Fibroblast of lung (primary cell): ENCODE measurements at places on chromosomes 3 and 15.
A peak's percentile ranks its signal among the peaks of the same experiment; 100 is the strongest.

- peak; percentile 83 for DNase-seq
These were observed 11.4 kb upstream of the SLC6A6 start for GRCh38 chr3:14391033-14391432.

DNA sequence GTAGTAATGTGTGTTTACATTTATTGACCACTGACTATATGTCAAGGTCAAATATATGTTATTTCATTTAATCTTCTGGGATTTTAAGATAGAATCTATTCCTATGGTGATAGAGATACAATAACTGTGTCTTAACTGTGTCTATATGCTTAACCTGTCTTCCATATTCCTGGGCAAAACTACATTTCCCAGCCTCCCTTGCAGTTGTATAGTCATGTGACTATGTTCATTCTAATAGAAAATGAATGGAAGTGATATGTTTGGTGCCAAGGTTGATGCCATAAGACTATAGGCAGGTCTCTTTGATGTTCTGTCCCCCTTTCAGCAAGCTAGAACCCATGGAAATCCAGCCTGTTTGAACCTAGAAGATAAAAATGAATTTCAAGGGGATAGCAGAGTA lies 258.8 kb upstream of the PDZRN3 start:
- no peak for DNase-seq

GRCh38 chr3:43061101-43061895 lies 44.6 kb downstream of the POMGNT2 start:
- no peak for DNase-seq

DNA sequence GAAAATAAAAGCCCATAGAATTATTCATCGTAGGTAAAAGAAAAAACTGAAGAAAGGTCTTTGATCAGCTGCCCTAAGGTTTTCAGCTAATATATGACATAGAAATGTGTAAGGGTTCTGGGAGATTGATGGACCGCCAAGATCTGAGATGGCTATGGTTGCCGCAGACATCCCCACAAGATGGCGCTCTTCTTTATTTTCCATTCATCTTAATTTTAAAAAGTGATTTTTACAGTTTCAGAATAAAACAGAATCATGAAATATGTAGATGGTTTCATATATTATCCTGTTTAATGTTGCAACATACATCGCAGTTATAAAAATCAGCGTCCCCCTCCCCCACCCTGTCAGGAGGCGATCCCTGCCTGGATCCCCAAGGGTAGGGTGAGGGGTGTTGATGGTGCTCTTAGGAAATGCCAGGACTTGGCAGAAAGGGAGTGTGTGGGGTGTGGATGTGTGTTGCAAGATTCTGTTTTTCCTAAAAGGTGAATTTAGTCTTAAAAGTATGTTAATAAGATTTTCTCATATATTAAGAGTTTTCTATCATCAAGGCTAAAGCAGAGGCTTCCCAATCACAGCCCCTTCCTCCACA lies 68.8 kb downstream of the ANXA2 start:
- DNase-seq = no peak

DNA sequence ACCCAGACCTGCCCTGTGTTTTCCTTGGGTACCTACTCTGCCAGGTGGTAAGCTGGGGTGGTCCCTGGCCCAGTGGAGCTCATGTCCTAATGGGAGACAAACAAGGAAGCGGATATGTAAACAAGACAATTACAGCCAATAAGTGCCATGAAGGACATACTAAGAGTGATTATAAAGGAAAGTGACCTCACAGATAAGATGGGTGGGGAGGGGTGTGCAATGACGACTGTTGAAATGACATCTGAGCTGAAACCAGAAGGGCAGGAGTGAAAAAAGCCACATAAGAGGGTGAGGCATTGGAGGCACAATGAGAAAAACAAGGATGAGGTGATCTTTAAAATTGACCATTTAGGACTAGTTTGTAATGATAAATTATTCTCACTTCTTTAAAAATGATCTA lies 336.2 kb upstream of the IL12A start:
- no peak for DNase-seq

DNA sequence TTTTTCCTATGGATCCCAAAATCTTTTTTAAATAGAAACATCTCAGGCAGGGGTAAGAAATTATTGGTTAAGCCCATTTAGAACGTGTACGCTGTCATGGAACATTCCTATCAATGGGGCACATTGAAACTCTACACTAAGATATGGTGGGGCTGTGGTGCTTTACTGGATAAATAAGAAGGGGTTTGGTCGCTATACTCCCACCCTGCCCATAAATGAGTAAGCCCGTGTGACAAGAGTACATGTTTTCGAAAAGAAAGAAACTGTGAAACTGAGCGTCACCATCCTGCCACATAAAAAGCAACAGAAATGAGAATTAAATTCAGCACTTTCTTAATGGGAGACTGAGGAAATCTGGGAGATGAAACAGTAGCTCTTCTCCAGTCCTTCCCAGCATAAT lies 929.7 kb upstream of the CFAP20DC start:
- no peak for DNase-seq

- no peak for DNase-seq
These were observed 334 bp upstream of the IGSF11 start for GRCh38 chr3:119035014-119035346.

DNA sequence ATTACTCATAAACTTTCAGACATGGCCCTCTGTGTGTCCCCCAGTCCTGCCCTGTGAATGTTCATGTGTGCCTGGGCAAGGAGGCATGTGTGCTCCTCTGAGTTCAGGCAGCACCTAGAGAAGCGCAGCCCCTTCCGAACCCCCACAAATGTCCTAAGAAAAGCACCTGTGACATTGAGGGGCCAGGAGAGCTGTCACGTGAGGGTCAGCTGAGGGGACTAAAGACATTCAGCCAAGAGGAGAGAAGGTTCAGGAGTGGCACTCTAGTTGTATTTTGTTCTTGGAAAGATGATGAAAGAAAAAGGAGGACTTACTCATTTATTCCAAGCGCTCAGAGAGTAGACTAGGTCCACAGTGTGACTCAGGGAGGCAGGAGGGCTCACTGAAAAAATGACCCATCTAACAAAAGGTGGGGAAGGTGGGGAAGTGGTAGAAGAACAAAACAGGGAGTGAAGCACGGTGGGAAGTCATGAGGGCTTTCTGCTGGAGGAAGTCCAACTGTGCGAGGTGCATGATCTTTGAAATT lies 28.1 kb upstream of the ELP6 start:
- peak; percentile 7 for DNase-seq

GRCh38 chr15:36601497-36601932 lies 22.1 kb downstream of the CDIN1 start:
- peak; percentile 97 for DNase-seq

DNA sequence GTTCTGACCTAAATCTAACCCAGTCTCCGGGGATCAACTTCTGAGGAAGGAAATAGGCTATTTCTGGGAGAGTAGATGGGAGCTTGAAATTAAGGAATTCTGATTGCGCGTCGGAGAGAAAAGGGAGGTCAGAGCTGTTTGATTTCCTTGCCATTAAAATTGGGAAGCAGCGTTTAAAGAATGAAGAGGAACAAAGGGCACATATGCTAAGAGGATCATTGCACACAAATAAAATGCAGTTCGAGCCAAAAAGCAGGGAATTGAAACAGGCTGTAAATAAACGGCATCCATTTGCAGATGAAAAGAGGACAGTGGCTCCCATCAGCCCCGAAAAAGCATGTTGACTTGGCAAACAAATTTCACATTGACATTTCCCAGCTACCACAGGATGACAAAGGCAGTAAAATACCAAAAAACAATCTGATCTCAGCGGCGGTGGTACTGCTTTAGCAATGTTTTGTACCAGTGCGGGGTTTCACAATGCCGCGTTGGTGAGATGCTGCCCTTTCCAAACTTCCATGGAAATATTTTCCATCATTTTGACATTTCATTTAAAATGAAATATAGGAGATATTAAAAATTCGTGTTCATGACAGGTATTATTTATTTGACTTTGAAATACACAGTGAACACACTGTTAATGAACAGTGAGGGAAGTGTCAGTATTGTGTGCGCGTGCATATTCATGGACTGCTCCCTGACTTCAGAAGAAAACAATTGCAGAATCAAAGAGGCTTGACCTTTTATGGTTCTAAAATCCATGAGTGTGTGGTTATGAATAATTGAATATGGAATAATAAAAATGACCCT lies 108.8 kb downstream of the SQOR start:
- no peak for DNase-seq

DNA sequence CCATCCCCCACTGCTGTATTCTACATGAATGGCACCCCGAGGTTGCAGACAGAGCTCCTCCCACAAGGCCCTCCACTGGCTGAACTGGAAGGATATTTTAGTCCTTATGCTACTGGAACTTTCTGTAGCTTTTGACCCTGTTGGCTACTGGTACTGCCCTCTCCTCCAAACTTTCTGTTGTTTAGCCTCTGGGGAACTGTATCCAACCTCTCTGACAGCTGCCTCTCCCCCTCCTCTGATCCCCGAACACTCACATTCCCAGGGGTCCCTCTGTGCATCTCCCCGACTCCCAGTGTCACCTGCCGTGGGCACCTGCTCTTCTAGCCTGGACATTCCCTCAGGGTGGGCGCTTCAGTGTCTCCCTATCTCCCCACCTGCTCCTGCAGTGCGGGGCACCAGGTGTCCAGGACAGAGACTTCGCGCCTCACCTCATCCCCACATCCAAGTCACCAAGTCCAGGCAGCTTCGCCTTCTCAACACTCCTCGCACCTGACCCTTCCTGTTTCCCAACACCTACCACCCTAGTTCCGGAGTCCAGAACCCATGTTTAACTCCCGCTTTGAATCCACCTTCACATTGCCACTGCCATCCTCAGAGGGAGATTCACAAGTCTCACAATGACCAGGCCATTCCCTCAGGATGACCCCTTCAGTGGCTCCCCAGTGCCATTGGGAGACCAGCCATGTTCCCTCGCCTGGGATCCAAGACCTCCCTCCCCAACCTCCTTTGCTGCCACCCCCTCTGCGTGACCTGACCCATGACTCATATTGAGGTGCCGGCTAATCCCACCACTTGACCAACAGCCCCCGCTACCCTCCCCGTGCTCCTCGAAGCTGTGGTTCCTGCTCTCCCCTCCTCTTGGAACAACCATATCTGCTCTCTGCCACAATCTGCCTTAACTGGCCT lies 34.2 kb downstream of the BDH1 start:
- no peak for DNase-seq

DNA sequence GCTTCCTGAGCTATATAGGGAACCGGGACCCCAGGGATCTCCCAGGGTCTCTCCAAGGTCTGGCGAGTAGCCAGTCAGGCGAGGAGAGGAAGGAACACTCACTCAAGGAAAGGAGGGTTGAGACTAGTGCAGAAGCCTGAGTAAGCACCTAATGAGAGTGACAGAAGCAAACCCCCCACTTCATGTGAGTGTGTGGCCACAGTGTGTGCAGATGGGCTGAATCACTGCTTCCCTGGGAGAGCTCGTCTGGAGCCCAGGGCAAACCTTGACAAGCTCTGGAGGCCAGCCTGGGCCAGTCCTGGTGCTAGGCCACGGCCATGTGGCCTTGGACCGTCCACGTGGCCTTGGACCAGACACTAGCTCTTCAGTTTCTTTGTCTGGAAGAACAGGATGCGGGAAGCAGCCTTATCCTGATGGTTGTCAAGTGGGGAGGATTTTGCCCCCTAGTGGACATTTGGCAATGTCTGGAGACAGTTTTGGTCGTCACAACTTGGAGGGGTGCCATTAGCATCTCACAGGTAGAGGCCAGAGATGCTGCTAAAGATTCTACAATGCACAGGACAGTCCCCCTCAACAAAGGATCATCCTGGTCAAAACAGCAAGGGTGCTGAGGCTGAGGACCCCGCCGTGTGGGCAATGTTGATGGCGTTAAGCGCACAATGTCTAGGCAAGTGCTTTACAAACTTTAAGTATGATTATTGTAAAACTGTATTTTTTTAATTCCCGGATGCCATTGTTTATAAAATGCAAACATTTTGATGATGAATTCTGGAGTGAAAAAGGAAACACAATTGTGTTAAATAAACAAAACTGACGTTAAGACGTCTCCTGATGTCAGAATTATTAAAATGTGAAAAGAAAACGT lies 34.8 kb upstream of the CTSH start:
- DNase-seq = peak; percentile 76

DNA sequence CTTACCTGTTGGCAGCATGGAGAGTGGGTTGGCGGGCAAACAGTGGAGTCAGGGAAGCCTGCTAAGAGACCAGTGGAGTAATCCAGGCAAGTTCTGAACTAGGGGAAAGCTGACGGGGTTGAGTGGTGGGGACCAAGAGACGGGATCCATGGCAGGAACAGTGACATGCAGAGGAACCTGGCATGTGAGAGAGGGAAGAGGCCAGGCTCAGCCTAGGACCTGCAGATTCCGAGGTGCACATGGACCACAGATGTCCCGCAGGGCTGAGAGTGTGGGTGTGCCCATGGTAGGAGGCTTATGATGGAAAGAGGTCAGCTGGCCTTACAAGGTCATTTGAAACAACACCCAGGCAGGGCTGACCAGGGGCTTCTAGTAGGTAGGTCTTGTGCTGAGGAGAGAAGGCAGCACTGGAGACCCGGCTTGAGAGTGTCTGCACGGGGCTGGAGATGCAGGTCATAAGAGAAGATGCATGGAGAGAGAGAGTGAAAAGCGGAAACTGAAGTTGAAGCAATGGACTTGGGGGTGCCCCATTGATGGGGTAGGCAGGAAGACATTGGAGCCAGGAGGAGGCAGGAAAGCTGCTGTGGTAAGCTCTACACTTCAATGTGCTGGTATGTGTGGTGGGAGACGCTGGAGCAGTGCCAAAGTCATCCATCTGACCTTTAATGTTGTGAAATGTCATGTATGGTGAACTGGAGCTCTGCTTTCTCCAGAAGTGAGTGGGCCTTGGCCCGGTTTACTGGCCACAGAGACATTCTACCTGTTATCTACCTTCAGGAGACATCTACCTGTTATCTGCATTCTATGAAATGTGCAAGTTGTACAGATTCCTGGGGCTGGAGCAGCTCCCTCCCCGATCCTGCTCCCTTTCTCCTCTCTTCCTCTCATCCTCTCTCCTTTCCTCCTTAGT lies 4.6 kb downstream of the SPSB4 start:
- no peak for DNase-seq

DNA sequence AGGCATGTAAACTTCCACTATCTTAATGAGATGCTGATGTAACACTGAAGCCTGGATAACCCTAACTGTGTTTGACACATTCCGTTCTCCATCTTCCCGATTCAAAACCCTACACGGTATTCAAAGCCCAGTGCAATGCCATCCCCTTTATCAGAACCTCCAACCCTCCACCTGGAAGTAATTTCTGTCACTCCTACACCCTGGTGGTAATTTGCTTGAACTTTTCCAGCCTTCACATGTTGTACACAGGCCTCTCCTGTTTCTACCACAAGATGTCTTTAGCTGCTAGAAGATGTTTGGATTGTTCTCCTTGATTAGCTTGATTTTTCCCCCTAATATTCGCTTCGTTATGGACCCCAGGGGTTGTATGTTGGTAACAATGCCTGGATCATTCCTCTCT lies 208.9 kb downstream of the CHST2 start:
- DNase-seq = no peak

GRCh38 chr15:100740138-100740537 lies 137.7 kb downstream of the ASB7 start:
- DNase-seq = no peak

- no peak for DNase-seq
These were observed 216.0 kb downstream of the SNRPN start for GRCh38 chr15:25170781-25171110.

DNA sequence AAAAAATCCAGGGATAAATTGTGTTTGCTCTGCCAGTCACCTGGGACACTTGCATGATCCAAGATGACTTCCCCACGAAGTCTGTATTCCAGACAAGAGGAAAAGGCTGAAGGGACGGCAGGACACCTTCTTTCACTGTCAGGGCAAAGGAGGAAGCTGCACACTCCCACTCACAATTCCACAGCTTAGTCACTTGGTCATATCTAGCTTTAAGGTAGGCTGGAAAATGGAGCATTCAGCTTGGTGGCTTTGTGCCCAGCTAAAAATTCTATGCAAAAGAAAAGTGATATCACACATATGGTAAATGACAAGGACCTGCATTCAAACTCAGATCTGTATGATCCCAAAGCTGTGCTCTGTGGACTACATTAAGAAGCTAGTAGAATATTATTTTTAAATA lies 109.2 kb upstream of the TPM1 start:
- DNase-seq = no peak
